Progenitor cell of endocrine pancreas (in vitro differentiated cells): ENCODE measurements at places on chromosomes 1 and 21. TPM values are rescaled to one million over a fixed set of nuclear protein-coding genes. Genes with fewer than 3 reads are reported as not detected.

- H3K27me3 ChIP-seq: no peaks in the 10 kb centered on the region
- H3K4me1 ChIP-seq: peaks cover 26% of the 10 kb centered on the region
- H3K4me3 ChIP-seq: no peak overlapping the region
- no peak overlapping the region for H3K27ac ChIP-seq
These were observed 2.1 kb downstream of the CR1L start for GRCh38 chr1:207646944-207647579.

DNA sequence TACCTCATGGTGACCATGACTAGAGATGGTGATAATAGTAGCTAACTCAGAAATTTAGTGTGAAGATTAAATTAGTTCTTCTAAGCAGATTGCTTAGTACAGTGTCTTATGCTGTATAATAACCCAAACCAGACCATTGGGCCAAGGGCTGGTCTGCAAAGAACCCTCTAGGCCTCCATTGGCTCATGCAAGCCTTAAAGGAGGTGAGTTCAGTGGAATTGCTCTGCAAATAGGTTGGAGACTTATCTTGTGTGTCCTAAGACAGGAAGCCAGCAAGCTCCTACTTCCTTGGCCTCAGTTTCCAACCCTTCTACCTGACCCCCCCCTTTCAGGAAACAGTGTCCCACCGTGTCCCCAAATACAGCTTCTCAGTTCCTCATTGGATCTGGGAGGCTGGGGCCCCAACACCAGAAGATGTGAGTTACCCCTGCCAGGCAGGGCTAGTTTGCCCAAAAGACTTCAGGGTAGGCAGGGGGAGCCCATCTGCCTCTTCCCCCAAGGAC lies 1.9 kb upstream of the MEF2D start:
- peak overlapping the region; percentile 99 for H3K27ac ChIP-seq
- peak overlapping the region; percentile 74 for H3K4me3 ChIP-seq
- DNase-seq: no peak
- no peaks in the 10 kb centered on the region for H3K27me3 ChIP-seq
- H3K36me3 ChIP-seq: no peaks in the 10 kb centered on the region
- peaks cover 39% of the 10 kb centered on the region for H3K4me1 ChIP-seq

DNA sequence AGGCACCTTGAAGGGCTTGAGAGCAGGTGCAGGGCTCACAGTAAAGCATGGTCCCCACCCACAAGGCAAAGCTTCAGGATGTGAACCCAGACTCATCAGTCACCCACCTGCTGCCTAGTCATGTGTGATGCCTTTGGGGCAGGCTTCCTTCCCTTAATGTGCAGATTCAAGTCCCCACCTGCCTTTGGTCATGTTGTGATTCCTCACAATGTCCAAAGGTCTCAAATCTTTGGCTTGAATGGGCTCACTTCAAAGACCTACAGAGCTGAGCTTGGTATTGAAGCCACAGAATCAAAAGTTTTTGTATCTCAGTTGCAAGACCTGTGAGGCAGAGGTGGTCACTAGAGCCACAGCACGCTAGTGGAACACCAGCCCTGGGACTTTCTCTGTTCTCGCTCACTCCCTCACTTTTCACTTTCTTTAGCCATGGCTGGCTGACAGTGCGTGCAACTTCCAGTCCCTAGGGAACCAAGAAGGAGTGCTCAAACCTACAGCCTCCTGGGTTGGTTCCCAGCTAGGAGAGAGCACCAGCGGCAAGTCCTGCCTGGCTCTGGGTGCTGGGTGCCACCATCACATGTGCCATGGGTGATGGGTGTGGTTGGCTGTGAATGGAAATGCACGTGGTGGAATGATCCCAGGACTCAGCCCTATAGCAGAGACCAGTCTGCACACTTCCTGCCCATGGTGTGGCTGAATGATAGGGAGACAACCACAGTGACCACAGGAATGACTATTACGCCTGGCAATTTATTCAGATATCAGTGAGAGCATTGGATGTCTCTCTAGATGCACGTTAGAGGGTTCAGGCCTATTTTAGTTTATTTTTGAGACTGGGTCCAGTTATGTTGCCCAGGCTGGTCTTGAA lies 26.4 kb upstream of the CLIC6 start:
- H3K27ac ChIP-seq: no peak overlapping the region
- H3K4me1 ChIP-seq: peaks cover 6% of the 10 kb centered on the region
- DNase-seq: no peak
- H3K4me3 ChIP-seq: no peak overlapping the region
- no peaks in the 10 kb centered on the region for H3K36me3 ChIP-seq

DNA sequence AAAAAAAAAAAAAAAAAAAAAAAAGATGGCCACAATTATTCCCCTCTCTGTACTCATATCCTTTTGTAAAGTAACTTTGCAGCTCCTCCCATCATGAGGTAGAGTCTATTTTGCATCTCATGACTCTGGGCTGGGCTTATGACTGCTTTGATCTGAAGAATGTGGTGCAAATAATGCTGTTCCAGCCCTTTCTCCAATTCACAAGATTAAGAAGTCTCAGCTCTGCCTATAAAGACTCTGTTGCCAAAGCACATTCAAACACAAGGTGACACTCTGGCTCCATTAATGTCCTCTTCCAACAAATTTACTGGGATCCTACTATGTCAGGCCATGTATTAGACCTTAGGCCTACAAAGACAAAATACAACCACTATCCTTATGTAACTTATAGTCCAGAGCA lies 64.8 kb upstream of the PTCH2 start:
- no peaks in the 10 kb centered on the region for H3K27me3 ChIP-seq
- no peak for DNase-seq
- H3K4me1 ChIP-seq: no peaks in the 10 kb centered on the region
- no peak overlapping the region for H3K4me3 ChIP-seq
- no peak overlapping the region for H3K27ac ChIP-seq

GRCh38 chr1:192801451-192801850 lies 7.4 kb upstream of the RGS2 start:
- no peaks in the 10 kb centered on the region for H3K27me3 ChIP-seq
- DNase-seq: no peak
- H3K4me3 ChIP-seq: no peak overlapping the region
- H3K27ac ChIP-seq: no peak overlapping the region
- no peaks in the 10 kb centered on the region for H3K36me3 ChIP-seq

GRCh38 chr1:67674260-67675011 lies 10.6 kb upstream of the GADD45A start:
- peaks cover 17% of the 10 kb centered on the region for H3K4me1 ChIP-seq
- H3K36me3 ChIP-seq: no peaks in the 10 kb centered on the region
- H3K4me3 ChIP-seq: no peak overlapping the region
- no peak for DNase-seq
- no peak overlapping the region for H3K27ac ChIP-seq

The RAB7B gene
- 0.13 TPM in 1 of 2 replicates, not detected in the other for total RNA-seq

The VSIG8 gene
- 0.20 TPM in 1 of 2 replicates, not detected in the other for total RNA-seq

The RGSL1 gene
- total RNA-seq: not detected in 2 replicates

The C1orf21 gene
- 10.0 and 11.3 TPM in 2 replicates for total RNA-seq

The MAP3K21 gene
- total RNA-seq: 13.1 and 13.9 TPM in 2 replicates

The CCDC185 gene
- not detected in 2 replicates for total RNA-seq

The PLA2G2F gene
- not detected in 2 replicates for total RNA-seq

The OR6N1 gene
- not detected in 2 replicates for total RNA-seq
